GM12891 (cell line): ENCODE measurements at places on chromosomes 2 and 18.

GRCh38 chr2:110854355-110855081 is 122.1 kb downstream of the ACOXL start:
- DNase-seq, result no peak

DNA sequence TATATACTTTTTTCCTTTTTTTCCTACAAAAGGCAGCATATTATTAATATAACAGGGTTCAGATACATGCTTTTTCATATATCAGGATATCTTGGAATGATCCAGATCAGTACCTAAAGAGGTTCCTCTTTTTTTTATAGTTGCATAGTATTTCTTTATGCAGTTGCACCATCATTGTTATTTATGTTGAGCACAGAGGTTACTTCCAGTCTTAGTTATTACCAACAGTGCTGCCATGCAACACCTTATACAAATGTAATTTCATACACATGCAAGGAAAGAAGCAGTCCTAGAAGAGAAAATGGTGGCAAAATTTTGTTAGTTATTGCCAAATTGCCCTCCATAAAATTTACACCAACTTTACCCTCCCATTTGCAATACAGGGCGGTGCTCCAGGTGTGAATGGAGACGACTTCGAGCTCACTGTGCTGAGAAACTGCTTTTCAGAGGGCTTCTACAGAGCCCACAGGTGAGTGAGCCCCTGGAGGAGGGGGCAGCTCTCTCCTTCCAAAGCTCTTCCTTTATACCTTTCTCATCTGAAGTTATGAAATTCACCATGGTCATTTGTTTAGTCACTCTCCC is 30.0 kb upstream of the KCMF1 start:
- DNase-seq, result no peak

GRCh38 chr18:9867071-9867594 is 18.6 kb upstream of the TXNDC2 start:
- DNase-seq, result no peak

DNA sequence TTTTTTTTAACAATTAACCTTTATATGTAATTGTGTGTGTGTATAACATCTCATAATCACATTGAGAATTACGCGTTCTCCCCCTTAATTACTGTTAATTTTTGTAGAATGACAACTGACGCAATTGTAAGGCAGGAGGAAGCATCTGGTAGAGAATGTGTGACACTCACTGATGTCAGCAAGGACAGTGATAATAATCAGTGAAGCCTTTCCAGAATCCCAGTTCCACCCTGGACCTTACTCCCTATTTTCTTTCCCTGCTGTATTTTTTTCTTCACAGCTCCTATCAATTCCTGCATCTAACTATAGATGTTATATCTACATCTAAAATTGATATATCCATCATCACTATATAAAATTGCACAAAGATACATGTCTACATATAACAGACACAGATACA is 16.1 kb upstream of the STRN start:
- no peak for DNase-seq

GRCh38 chr2:90207454-90208058 is 1516.1 kb downstream of the RPIA start:
- peak; percentile 1 for DNase-seq

DNA sequence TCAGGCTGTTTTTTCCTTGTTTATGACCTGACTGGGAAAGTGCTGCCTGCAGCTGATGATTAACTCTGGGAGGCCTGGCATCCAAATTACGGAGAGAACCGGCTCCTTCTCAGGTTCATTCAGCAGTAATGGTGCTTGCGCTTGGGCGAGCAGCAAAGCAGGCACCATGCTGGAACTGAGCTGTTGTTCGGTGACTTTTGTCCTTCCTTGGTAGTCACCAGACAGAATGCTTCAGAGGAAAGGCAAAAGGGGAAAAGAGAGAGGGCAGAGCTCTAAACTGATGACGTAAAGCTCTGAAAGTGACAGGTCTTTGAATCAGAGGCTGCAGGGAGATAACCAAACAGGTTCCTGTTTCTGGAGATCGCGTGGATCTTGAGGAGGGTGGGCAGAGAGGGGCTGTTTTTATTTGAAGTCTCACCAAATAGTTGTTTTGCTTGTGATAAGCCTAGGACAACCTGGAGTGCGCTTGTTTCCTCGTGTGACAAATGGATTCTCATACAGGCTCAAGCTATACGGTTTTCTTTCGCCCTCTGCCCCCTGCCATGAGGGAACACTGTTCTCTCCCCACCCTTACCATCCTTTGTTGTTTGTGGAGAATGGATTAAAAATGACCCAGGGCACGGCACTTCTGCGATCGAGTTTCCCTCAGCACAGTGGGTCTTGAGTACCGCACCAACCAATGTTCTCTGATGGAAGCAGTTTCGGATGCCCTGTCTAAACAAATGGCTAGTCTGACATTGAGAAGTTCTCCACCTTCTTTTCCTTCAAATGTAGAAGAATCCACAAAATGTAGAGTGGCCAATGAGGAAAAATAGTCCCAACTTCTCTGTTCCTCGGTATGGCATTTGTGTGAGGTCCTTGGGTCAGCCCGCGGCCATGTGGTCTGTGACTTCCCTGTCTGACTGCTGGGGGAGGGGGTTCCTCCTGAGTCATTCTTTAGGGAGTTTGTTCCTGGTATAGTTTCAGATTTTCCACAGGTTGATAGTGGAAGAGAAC is 1.3 kb downstream of the RASGRP3 start:
- no peak for DNase-seq

DNA sequence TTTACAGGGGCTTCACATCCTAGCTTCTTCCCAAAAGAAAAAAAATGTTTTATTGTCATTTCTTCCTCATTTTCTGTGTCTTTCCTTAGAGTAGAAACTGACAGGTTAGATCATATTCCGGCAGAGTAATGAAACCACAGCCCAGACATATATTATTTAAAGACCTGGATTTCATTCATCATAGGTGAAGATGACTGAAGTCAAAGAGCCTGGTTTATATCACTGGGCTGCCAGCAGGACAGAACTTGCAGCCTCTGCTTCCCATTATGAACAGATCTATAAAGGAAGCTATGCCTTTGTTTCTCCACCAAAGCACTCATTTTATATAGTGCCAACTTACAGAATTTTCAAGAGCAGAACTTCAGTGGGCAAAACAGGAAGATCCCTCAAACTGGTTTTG is 137.9 kb downstream of the METTL4 start:
- no peak for DNase-seq

- DNase-seq, result peak; percentile 30
These were observed 314.4 kb upstream of the NT5C1B start for GRCh38 chr2:18903750-18904149.

DNA sequence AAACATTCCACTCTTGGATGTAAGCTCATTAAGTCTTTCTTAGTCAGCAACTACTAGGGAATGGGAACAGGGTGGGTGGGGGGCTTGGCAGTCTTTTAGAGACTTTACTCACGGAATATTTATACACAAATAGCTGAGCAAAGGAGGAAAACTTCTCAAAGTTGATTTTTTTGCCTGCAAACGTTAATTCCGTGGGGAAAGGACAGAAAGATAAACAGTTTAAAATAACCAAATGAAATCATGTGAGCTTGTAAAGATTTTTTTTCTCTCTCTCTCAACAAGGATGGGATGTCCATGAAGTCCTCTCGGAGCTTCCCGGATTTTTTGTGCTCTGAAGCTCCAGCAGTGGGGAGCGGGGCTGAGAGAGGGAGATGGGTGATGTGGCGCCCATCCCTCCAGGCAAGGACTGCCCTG is 32.2 kb upstream of the MAT2A start:
- DNase-seq, result no peak

DNA sequence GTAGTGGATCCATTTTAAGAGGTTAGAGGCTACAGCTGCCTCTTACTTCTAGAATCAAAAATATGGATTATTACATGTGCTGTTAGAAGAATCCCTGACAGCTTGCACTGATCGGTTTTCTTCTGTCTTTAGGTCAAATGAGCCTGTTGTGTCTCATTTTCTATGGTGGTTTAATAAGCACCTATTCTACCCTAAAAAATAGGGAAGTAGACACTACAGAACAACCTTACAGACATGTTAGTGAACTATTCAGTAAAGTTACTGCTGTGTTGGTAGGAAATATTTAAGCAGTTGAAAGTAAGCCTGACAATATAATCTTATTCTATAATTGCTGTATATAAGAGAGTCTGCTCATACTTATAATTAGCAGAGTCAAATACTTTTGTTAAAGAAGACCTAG is 168.5 kb upstream of the NOSTRIN start:
- no peak for DNase-seq

DNA sequence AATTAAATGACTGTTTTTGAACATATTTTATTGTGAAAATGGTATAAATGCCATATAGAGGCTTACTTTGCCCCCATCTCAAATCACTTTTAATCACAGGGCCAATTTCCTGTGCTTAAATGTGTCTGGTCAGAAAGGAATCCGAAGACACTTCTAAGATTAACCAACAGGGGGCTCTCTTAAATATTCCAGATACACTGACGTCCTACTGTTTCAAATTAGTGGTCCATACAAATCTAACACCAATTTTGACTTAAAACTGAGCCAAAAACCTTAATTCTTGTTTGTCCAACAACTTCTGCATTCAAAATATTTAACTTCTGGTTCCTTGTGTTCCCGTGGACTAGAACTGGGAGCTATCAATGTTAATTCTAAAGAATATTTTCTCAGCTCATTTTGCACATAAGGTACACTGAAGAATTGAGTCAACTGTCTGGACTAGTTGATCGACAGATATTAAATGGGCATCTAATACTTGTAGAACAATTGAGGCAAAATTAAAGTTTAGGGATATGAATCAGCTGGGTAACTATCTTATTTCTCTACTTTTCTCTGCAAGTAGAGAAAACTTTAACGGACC is 557.5 kb downstream of the ARHGAP15 start:
- no peak for DNase-seq

DNA sequence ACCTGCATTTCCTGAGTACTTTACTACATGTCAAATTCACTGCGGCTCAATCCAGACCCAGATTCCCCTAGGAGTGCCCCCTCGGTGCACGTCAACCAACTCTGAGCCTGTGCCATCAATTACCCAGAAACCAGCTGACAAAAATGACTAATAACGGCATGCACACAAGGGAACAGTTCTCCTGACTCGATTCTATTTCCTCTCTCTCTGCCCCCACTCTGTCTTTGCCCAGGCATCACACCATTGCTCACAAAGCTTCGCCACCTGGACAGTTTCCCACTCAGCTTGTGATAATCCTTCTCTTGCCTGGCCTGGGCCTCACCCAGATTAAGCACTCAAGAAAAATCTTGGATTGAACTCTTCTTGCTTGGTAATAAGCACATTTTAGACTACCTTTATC is 115.3 kb upstream of the NDUFV2 start:
- DNase-seq, result no peak

GRCh38 chr2:6580982-6581381 is 284.7 kb downstream of the CMPK2 start:
- no peak for DNase-seq

DNA sequence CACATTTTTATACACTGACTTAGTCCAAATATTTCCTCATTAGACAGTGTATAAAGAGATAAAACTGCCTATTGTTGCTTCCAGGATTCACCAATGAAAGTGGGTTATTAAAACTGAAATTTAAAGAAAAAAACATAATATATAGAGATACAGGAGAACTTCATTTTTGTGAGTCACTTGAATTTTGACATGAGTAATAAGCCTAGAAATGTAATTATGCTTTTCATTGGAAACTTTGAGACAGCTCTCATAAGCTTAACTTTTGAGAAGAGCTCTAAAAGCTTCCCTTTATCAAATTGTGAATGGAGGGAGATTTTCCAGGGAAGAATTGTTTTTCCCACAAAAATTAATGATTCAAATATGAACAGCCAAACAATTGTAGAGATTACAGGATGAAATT is 14.1 kb downstream of the DYNC2LI1 start:
- no peak for DNase-seq

GRCh38 chr2:8003462-8004075 is 678.3 kb upstream of the ID2 start:
- no peak for DNase-seq

DNA sequence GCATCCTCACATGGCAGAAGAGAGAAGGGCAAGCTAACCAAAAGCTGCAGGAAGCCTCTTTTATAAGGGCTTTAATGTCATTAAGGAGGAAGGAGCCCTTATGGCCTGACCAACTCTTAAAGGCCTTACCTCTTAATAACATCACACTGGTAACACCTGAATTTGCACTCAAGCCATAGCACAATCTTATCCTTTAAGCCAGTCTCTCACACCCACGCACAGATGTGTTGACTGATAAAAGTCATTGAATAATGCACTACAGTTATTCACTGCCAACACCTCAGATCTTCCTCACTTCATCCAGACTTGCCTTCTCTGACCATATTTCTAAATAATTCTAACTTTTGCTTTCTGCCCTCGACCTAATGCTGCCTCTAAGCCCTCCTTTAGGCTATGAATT is 516.8 kb downstream of the ADCYAP1 start:
- no peak for DNase-seq

DNA sequence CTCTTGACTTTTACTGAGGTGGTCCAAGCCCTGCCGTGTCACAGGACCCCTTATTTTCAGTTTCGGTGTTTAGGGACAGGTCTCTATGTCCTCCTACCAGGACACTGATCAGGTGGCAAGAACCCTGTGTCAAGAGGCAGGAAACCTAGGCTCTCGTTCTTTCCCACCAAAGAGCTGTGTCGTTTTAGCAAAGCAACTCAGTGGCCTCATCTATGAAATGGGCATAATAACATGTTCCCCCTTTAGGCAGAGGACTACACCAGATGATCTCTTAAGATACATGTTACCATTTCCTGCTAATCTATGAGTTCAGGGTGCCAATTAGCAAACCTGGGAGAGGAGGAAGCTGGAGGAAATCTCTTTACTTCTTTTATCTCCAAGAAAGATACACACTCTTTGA is 1.9 kb downstream of the RAB31 start:
- DNase-seq, result no peak

- DNase-seq, result no peak
These were observed 100.5 kb downstream of the SPTBN1 start for GRCh38 chr2:54556621-54557121.

GRCh38 chr2:172623249-172623965 is 67.5 kb downstream of the PDK1 start:
- DNase-seq, result no peak

DNA sequence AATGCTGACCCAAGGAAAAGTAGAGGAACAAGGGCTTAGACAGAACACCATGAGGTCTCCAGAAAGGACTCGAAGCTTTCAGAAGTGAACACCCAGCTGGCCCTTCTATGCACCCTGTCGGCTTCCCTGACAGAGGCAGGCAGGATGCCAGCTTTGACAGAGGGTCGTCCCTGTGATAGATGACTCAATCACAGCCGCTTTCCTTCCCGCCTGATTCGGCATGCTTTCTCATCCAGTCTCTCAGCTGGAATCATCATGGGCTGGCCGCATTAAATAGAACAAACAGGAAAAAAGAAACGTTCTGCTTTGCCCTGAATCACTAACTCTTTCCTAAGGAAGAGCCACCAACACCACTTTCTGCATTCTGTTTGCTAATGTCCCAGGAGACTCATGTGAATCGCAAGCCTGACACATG is 140.3 kb upstream of the RAB12 start:
- DNase-seq, result no peak

DNA sequence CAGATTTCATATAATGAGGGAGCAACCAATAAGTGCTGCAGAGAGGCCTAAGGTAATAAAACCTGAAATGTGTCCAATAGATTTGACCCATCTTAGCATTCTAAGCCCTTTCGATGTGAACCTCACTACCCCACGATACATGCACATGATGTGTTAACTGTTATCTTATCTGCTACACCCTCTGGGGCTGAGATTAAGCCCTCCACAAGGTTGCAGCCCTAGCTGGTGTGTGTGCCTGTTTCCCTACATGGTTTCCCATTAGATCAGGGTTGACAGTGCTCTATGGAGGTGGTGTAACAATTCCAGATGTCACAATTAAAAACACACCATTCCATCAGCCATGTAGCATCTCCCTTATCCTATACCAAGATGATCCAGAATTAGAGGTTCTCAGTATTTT is 68.9 kb upstream of the THSD7B start:
- DNase-seq, result no peak
